ENCODE measurements at places on chromosomes 13 and 19.

- DNase-seq = no peak
Observed at GRCh38 chr19:5355076-5355475, 14.5 kb upstream of the PTPRS start.

DNA sequence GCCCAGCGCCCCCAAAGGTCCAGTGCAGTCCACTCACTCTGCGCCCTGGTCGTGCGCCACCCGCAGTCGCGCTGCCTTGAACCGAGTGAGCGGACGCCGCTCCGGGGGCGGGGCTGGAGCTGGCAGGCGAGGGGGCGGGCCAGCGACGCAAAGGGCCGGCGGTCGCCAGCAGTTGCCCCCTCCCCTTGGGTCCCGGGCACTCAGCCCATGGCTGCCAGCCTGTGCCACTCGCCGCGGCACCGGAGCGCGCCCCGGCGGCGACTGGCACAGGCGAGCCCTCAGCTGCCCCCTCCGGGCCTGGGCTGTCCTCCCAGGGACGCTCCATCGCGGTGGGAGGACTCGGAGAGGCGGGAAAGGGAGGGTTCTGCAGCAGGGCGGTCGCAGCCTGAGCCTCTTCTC lies at the start of gene S1PR5:
Gene S1PR5, minus strand, starts transcription at position 87 of the 399 bp plus-strand sequence. CDS start 2,436 bp downstream, outside the sequence.
- DNase-seq = peak; percentile 14

DNA sequence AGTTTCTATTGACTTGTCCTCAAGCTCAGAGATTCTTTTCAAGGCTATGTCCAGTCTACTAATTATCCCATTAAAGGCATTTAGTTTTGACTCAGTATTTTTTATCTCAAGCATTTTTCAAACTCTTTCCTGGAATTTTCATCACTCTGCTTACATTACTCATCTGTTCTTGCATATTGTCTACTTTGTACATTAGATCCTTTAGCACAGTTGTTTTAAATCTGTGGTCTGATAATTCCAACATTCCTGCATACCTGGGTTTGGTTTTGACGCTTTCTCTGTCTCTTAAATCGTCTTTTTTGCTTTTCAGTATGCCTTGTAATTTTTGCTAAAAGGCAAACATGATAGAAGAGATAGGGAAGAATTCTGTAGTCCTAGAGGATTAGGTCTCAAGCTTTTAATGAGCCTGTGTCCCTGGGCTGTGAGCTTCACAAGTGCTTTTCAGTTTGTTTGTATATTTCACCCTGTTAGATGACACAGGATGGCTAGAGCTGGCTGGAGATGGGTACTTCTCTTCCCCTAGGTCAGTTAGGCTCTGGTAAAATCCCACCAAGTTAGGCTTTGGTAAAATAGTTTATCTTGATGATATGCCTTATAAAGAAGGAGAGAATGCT lies 46.1 kb upstream of the GPC6 start:
- no peak for DNase-seq

DNA sequence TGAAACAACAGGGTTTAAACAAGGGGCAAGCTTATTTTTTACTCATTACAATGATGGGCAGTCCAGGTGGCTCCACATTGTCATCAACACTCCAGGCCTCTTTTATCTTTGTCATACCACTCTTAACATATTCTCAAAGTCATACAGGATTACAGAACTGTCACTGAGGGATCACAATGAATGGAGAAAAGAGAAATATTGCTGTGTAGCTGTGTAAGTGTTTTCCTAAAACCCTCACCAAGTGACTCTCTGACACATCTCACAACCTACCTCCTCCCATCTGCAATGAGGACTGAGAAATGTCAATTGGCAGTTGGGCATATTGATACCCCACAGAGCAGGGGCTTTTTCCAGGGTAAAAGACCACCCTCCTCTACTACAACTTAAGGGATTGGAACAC lies 562.1 kb downstream of the TBC1D4 start:
- DNase-seq = peak; percentile 1

GRCh38 chr19:1490311-1491113 lies at the start of gene PCSK4:
TSS of gene PCSK4 (minus strand) at chr19:1490350. CDS start at chr19:1490346, 4 bp downstream.
- DNase-seq = peak; percentile 92

- DNase-seq = no peak
Observed at GRCh38 chr19:4653793-4654436, 14.6 kb downstream of the TNFAIP8L1 start.

- DNase-seq = no peak
Observed at GRCh38 chr19:35533822-35534392, 651 bp downstream of the GAPDHS start.

Data from NCI-H748 treated with DMSO at 0.1 percent for 48 hours (cell line).